ENCODE measurements at places on chromosomes 7 and 10.
A peak's percentile ranks its signal among the peaks of the same experiment; 100 is the strongest.

DNA sequence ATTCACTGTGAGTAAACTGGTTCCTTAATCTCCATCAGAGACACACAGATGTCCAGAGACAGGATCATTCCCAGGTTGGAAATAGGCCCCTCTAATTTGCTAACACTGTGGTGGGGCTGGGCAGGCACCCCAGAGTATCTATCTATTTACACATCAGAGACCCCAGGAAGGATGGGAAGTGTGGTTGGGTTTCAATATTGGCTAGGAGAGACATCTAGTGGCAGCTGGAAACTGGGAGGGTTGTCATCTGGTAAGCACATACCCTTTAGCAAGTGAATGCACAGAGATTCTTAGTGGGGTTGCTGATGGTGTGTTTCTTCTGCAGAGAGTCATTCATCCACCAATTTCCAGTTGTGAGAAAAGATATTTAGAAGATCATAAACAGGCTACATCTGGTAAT lies 36.0 kb upstream of the NRG3 start:
- DNase-seq, result no peak

- DNase-seq, result no peak
Observed at GRCh38 chr7:143145-143751, 49.1 kb upstream of the FAM20C start.

- DNase-seq, result no peak
Observed at GRCh38 chr10:33483124-33483815, 148.8 kb upstream of the NRP1 start.

DNA sequence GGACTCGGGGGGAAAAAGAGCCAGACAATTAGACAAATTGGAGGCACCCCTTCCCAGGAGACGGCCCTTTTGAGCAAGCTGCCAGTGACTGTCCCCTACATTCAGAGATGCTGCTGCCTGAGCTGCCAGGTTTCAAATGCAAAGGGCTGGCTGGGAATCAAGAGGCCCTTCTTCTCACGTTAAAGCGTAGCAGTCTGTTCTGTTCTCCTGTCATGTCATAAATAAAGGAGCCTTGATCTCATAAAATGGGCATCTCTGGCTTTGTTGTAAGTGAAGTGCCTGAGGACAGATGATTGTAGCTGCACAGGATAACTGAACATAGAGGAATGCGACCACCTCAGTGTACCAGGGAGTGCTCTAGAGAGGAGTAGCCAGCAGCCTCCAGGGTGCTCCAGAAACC lies 917.9 kb downstream of the GRID1 start:
- no peak for DNase-seq

DNA sequence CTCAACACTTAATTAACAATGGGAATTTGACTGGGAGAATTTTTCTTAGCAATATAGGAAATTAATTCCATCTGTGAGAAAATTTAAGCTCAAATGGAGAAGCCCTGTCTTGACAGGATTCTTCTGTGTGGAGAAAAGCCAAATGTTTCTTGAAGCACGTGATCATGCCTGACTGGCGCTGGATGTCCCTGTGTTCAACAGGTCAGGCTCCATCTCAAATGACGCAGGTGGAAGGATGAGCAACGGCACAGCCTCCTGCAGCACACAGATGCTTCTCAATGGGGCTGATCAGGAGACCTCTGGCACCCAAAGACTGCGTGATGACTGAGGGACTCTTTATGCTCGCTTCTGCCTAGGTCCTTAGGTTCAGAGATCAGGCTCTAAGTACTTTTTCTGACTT lies 143.8 kb downstream of the RSU1 start:
- no peak for DNase-seq

DNA sequence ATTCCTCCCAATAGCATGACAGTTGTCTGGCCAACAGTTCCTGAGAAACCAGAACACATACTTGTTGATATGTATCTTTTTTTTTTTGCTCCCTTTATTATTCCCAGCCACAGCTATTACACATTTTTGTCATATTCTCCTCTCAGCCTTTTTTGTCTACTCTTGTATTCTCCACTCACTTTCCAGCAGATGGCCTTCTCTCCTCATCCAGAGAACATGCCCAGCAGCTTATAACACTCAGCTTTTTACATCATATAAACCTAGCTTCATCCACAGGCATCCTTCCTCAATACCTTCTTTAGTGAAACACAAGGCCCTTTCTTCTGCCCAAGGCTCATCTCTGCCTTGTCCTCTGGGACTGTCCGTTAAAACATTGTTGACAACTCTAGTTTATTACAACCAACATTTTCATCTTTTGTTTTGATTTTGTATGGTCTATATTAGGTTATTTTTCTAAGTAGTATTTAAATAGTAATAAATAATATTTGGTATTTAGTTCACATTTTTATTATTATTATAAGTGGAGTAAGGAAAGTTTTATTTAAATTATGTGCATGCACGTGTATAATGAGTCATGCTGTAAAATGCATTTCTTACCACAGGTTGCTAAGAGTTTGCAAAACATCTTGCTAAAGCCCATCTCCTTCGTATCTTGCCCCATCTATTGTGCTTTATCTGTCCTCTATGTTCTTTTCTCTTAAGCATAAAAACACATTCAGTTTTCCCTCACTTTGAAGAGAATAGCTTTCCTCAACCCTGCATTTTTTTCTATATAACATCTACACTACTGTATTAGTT lies 101.5 kb downstream of the ORC5 start:
- no peak for DNase-seq

- DNase-seq, result no peak
Observed at GRCh38 chr10:55630491-55631056, 730.5 kb downstream of the ZWINT start.

GRCh38 chr7:44196450-44196872 lies 4.3 kb upstream of the YKT6 start:
- DNase-seq, result peak; percentile 48

DNA sequence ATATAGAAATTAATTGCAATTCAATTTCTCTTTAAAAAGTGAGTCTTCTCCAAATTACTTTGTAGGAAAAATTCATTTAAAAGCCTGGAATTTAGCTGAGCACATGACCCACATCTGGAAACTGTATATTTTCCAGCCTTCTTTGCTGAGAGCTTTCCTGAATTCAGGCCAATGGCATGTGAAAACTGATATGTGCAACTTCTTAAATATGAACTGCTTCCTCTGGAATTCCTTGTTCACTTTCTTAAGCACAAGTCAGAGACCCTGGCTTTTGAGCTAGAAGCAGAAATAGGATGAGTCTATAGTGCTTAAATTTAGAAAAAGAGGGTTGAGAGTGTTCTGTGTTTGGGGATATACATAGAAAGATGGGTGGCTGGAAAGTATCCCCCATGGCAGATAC lies 365.1 kb upstream of the MTPN start:
- DNase-seq, result no peak

DNA sequence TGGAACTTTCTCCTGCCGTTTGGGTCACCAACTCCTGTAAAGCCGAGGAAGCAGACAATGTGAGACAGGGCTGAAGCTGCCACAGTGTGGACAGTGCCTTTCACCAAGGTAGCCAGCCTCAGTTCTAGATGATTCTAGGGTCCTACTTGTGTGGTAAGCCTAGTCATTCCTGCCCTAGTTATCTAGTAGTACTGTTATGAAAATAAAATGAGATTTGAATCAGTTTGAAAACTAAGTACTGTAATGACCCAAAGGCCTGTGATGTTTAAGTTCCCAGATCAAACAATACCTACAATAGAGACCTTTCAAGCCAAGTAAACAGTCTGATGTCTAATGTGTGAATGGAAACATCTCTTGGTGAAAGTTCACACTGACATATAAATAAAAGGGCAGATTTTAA lies 37.1 kb downstream of the POLL start:
- DNase-seq, result no peak

GRCh38 chr7:593324-594115 lies 73.9 kb upstream of the PDGFA start:
- no peak for DNase-seq

- no peak for DNase-seq
Observed at GRCh38 chr10:24041034-24041433, 167.9 kb upstream of the KIAA1217 start.
